Activated naive CD8-positive, alpha-beta T cell treated with anti-CD3 and anti-CD28 coated beads, Interleukin-2, amount 50 U/mL, for 24 hours (primary cell): ENCODE measurements at places on chromosomes 7 and 10.

DNA sequence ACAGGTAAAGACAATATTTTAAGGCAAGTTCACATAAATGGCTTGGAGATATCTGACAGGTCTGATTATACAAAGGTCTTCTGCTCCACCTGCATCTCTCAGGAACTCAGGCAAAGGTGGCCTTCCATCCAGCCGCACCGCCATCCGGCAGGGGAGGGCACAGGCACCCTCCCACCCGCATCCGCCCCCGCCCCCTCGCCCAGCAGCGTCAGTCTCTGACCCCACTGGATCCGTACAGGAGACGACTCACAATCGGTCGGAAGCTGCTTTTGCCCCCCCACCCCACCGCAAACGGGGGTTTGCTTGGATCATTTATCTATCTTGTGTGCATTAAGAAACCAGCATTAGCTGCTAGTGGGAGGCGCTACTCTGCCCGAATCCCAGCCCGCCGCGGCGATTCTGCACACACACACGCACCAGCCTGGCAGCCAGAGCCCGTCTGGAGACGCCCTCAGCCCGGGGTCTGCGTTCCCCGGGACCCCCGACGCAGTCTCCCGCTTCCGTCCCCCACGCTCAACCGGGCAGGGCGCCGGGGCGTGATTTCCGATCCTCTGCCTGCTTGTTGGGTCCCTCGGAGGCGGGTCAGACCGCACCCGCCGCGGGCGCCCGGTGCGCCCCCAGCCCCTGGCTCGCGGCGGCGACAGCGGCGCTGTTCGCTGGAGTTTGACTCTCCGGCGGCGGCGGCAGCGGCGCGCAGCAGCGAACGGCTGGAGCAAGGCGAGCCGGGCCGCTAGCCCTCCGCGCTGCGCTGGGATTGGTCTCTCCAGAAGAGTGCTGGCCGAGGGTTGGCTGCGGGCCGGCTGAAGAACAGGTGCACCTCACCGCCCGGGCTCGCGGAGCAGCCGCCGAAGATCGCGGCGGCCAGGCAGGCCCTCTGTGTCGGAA, 820 bp upstream of the NRG3 start:
- no peak overlapping the region for H3K27ac ChIP-seq
- peaks cover 9% of the 10 kb centered on the region for H3K4me1 ChIP-seq
- H3K4me3 ChIP-seq, result no peak overlapping the region
- H3K27me3 ChIP-seq, result peaks cover 48% of the 10 kb centered on the region
- peaks cover 4% of the 10 kb centered on the region for H3K36me3 ChIP-seq
- no peak for DNase-seq

GRCh38 chr7:122887198-122887597, 938 bp upstream of the CADPS2 start:
- H3K4me1 ChIP-seq, result peaks cover 6% of the 10 kb centered on the region
- no peak for DNase-seq
- peak overlapping the region; percentile 17 for H3K4me3 ChIP-seq

DNA sequence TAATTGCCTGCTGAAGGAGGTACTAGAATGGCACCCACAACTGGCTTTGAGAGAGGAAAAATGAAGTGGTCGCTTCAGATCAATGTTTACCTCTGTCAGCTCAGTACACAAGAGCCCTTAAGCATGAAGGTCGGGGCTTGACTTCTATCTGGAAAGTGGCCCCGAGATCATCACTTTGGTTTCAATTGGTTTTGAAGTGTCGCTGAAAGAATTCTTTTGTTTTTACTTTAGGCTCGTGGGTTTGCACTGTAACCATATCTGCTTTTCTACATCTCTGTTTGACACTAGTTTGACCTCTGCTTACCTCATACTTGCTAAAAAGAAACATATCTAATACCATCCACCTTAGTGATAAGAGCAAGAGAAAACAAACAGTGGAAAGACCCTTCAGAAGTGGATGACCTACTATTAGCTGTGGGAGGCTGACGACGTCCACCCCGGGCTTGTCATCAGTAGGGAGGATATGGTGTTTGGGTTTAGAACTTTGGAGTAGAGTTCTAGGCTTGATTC, 361.8 kb downstream of the GATA3 start:
- peaks cover 25% of the 10 kb centered on the region for H3K4me1 ChIP-seq
- DNase-seq, result peak; percentile 19
- peak overlapping the region; percentile 10 for H3K4me3 ChIP-seq
- peak overlapping the region; percentile 86 for H3K27ac ChIP-seq
- H3K36me3 ChIP-seq, result no peaks in the 10 kb centered on the region

GRCh38 chr7:120171406-120171805, 101.6 kb upstream of the KCND2 start:
- H3K27ac ChIP-seq, result no peak overlapping the region
- no peak overlapping the region for H3K4me3 ChIP-seq
- no peaks in the 10 kb centered on the region for H3K36me3 ChIP-seq
- H3K4me1 ChIP-seq, result no peaks in the 10 kb centered on the region

DNA sequence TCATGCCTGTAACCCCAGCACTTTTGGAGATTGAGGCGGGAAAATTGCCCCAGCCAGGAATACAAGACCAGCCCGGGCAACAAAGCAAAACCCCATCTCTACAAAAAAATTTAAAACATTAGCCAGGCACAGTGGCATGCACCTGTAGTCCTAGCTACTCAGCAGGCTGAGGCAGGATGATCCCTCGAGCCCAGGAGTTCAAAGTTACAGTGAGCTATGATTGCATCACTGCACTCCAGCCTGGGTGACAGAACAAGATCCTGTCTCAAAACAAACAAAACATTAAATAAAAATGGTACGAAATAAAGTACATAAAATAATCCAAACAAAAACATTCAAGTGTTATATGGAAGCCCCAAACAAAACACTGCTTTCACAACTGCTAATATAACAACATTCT, 125.0 kb downstream of the SNX13 start:
- no peaks in the 10 kb centered on the region for H3K4me1 ChIP-seq
- H3K27ac ChIP-seq, result no peak overlapping the region
- no peaks in the 10 kb centered on the region for H3K27me3 ChIP-seq
- H3K4me3 ChIP-seq, result no peak overlapping the region
- H3K36me3 ChIP-seq, result peaks cover 47% of the 10 kb centered on the region
- no peak for DNase-seq

GRCh38 chr10:93131986-93132385, 58.3 kb downstream of the CYP26A1 start:
- no peaks in the 10 kb centered on the region for H3K4me1 ChIP-seq
- H3K27ac ChIP-seq, result no peak overlapping the region
- no peak overlapping the region for H3K4me3 ChIP-seq
- DNase-seq, result no peak

GRCh38 chr10:36801660-36802059, 323.7 kb upstream of the ANKRD30A start:
- H3K27ac ChIP-seq, result no peak overlapping the region
- H3K4me1 ChIP-seq, result no peaks in the 10 kb centered on the region
- H3K36me3 ChIP-seq, result no peaks in the 10 kb centered on the region
- no peak for DNase-seq
- H3K4me3 ChIP-seq, result no peak overlapping the region
- no peaks in the 10 kb centered on the region for H3K27me3 ChIP-seq

- H3K4me3 ChIP-seq, result no peak overlapping the region
- no peak overlapping the region for H3K27ac ChIP-seq
- DNase-seq, result no peak
- no peaks in the 10 kb centered on the region for H3K36me3 ChIP-seq
- no peaks in the 10 kb centered on the region for H3K4me1 ChIP-seq
Measured at GRCh38 chr7:22110881-22111280, 165.2 kb upstream of the CDCA7L start.

DNA sequence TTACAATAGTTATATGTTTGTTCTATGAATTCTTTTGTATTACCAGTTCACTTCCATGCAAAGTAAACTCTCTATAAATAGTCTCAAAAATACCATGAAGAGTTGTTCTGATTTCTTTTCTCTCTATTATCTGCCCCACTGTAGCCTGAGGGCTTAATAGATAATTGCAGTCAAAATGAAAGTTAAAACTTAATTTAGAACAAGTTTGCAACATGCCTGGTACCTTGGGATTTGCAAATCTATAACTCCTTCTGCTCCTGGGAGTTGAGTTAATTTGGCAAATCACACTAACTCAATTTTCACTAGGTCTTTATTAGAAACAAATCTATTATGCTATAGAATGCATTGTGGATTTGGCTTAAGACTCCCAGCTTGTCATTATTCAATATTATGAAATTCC, 21.8 kb upstream of the NDUFA5 start:
- no peak overlapping the region for H3K4me3 ChIP-seq
- H3K27ac ChIP-seq, result no peak overlapping the region
- peaks cover 32% of the 10 kb centered on the region for H3K27me3 ChIP-seq
- no peak for DNase-seq
- no peaks in the 10 kb centered on the region for H3K36me3 ChIP-seq
- no peaks in the 10 kb centered on the region for H3K4me1 ChIP-seq

GRCh38 chr7:96637522-96637921, 72.1 kb downstream of the SEM1 start:
- H3K27ac ChIP-seq, result no peak overlapping the region
- no peak overlapping the region for H3K4me3 ChIP-seq
- no peaks in the 10 kb centered on the region for H3K36me3 ChIP-seq
- H3K4me1 ChIP-seq, result no peaks in the 10 kb centered on the region

GRCh38 chr7:153388611-153389010, 629.1 kb downstream of the ACTR3B start:
- DNase-seq, result no peak
- no peak overlapping the region for H3K4me3 ChIP-seq
- no peaks in the 10 kb centered on the region for H3K27me3 ChIP-seq
- H3K27ac ChIP-seq, result no peak overlapping the region
- H3K36me3 ChIP-seq, result no peaks in the 10 kb centered on the region
- H3K4me1 ChIP-seq, result no peaks in the 10 kb centered on the region
